NCI-H2081 treated with DMSO at 0.1 percent for 48 hours (cell line): ENCODE measurements at places on chromosomes 16 and 17.

DNA sequence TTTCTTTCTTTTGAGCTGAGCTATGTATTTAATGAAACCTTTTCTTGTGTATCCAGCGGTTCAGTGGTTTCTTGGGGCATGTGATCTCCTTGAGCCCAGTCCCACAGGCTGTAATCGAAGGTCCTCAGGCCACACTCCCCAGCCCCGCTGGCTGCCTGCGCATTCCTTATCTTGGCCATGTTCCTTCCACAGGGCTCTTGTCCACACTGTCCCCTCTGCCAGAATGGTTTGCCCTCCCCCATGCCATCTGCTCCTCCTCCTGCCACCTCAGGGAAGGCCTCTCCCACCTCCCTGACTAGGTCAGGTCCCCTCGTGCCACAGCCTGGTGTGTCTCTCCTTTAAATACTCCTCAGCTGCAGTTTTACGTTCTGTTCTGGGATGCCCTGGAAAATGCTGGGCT is 12.1 kb upstream of the NLRC5 start:
- DNase-seq = no peak

GRCh38 chr17:2051061-2051932 is 3.6 kb upstream of the HIC1 start:
- no peak for DNase-seq

DNA sequence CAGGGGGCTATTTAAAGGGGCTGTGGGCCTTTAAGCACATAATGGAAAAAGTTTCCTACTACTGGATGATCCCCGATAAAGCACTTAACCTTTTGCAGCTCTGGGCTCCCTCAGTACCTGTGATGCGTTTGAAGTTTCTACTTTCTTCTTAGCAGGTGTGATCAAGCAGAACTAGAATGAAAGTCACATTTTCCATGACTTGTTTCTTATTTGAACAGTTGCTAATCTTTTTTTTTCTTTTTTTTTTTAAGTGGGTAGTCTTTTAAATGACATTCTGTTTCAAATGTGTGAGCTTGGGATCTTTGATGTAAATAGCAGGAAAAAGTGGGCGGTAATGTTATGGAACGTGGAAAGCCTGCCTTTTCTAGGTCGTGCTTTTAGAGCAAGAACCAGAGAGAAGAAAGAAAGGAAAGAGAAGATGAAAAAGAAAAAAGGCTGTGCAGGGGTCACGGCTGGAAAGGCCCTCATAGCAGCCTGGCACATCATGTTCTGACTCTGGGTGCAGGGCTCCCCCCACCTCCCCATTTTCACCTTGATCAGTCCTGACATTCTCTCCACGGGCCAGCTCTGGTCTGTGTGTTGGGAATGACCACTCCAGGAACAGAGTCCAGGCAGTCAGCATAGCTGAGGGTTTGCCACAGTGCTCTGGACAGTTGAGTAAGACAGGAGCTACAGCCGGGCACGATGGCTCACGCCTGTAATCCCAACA is 150.6 kb downstream of the CLEC16A start:
- DNase-seq = no peak

DNA sequence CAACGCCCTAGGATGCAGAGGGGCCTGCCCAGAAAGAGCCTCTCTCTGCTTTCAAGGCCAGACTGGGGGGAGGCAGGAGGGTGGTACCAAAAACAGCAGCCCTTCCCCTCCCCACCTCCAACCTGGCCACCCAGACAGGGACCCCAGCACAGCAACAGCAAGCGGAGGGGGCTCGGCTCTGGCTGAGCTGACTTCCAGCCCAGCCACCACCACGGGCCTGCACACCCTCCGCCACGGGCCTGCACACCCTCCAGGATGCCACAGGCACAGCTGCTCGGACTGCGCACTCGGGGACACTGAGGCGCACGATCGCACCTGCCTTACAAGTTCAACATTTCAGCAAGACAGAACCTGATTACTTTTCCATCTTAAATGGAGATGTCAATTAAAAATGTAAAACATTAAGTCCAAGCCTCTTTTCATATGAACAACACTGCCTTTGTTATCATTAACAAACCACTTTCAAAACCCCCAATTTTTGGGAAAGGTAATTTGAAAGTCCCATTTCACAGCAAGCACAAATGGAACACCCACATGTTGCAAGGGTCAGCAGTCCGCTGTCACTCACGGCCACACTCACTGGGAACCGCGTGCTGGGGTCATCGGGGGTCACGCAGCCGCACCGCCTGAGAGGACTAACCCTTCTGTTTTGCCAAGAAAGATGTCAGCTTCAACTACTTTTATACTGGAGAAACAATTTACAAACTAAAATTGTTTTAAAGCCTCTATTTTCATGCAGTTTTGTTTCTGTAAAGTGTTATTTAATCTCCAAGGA is 76.4 kb downstream of the ANKRD11 start:
- DNase-seq = no peak

DNA sequence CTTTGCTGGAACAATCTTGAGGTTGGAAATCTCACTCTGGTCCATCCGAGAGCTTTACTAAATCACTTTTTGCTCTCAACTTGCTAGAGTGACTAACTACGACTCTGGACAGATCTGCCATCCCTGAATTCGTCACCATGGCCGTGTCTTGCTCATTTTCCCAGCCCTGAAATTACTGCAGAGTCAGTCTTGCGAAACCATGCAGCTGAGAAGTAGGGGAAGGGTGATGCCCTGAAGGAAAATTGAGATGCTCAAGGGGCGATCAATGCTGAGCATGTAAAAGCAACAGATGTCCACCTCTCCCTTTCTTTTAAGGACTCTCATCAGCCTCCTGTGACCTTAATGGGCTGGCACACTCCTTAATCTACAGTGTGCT is 18.8 kb downstream of the PCTP start:
- DNase-seq = no peak

DNA sequence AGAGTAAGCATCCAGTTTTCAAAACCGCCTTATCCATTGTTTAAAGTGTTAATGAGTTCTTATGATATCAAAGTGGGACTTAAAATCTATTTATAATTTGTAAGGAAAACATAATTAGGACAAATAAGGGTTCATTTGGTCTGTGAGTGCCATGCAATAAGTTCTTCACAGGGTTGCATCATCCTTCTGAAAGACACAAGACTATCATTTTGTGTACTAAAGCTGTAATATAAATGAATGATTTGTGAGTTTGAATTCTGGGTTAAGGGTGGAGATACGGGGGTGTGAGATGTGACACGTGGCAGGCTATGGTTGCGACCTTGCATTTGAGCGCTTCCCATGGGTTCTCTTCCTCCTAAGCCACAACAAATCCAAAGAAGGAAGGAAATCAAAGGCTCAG is 6.8 kb downstream of the GAN start:
- no peak for DNase-seq

GRCh38 chr16:56684926-56685590 is 2.8 kb downstream of the MT1X start:
- no peak for DNase-seq

- no peak for DNase-seq
Measured at GRCh38 chr17:66767154-66767933, 67.6 kb upstream of the CACNG5 start.

DNA sequence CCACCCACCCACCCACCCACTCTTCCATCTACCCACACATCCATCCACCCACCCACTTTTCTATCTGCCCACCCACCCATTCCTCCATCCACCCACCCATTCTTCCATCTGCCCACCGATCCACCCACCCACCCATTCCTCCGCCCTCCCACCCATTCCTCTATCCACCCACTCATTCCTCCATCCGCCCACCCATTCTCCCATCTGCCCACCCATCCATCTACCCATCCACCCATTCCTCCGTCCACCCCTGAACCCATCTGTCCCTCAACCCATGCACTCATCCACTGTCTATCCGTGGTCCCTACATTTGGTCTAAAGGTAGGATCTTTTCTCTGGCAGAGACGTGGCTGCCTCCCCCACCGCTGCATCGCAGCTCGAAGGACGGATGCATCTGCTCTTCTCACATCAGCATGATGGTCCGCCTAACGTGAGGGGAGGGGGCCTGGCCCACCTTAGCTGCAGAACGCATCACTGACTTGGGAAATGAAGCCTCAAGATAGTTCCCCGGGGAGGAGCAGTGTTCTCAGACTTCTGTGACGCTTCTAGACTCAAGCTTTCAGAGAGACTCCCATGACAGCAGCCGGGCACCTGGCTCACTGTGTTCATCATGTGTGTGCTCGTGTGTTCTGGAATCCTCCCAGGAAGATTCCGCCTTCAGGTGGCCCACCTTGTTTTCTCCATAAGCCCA is 17.2 kb upstream of the GSE1 start:
- no peak for DNase-seq

DNA sequence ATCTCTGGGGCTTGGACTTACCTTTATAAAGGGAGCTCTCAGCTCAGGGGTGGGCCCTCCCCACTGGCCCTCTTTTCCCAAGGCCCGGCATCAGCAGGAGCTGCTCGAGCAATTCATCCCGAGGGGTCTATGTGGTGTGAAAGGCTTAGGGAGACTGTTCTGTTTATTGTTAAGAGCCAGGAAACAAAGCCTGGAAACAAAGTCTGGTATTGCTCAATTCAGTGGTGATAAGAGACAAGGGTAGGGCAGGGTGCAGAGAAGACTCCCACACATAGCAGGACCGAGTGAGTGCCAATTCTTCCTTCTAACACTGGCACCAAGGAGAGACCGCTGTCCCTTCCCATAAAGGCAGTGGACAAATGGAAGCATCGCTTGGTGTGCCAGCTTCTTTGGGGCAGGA is 750.7 kb downstream of the KCNJ18 start:
- no peak for DNase-seq

GRCh38 chr17:50905460-50905803 is 39.3 kb upstream of the TOB1 start:
- peak; percentile 57 for DNase-seq

GRCh38 chr17:76383546-76384221 is 725 bp upstream of the SPHK1 start:
- no peak for DNase-seq

- DNase-seq = no peak
Measured at GRCh38 chr17:10094797-10095196, 103.6 kb downstream of the GAS7 start.

DNA sequence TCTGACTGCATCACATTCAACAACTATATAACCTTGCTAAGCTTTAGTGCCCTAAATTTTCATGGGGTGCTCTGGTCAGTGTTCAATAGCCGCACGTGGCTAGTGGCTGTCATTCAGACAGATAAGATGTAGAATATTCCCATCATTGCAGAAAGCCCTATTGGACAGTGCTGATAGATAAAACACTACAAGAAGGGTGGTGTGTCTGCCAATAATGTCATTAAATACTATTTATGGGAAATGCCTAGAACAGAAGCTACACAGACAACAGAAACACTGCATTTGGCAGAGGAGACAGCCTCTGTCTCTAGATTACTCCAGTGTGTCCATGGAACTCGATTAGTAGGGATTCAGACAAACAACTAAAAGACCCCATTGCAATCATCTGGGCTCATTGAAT is 28.4 kb upstream of the PMP22 start:
- DNase-seq = no peak

- no peak for DNase-seq
Measured at GRCh38 chr16:67936880-67937605, 393 bp upstream of the PSMB10 start.

GRCh38 chr17:61159221-61159814 is 240.3 kb upstream of the TBX2 start:
- no peak for DNase-seq

GRCh38 chr17:48021934-48022333 is 15.7 kb downstream of the COPZ2 start:
- no peak for DNase-seq

DNA sequence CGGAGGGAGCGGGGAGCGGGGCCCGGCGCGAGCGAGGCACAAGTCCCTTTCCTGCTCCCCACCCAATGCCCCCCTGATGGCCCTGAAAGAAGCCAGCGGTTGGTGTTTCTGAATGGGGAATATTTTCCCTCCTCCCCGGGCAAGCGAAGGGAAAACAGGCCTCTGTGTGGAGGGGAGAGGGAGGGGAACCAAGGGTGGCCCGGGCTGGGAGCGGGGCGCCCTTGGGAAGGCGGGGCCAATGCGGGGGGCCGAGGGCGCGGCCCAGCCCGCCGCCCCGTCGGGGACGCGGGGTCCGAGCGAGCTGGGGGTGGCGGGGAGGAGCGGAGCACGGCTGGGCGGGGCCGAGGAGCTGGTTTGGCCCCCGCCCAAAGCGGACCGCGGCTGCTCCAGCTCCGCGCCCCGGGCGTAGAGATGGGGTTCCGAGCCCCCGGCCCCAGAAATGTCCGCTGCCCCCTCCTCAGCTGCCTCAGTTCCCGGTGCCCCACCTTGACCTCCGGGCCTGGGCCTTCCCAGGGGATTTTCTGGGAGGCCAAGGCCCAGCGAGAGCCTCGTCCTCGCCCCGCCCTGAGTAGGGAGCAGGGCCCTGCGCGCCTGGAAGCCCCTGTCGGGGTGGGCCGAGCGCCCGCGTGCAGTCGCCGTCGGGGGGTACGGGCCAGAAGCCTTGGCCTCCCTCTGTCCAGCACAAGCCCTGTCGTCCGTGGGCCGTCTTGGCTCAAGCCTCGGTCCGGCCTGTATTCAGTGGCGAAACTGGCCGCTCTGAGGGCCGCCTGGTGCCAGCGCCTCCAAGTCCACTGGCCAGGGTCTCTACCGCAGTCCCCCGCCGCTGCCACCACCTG is 3.9 kb upstream of the HEXIM1 start:
- no peak for DNase-seq

DNA sequence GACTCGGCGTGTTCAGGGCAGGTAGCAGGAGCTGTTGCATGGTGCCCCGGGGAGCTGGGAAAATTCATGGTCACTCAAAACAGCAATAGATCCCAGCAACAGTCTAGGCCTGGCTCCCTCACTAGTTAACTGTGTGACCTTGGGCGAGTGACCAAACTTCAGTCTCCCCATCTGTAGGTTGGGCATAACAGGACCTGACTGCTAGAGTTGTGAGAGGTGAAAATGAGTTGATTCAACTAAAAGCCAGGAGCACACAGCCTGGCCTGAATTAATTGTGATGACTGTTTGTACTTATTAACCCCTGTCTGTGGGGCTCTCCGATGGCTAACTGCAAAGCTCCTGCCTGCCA is 306.9 kb downstream of the SOX9 start:
- DNase-seq = no peak

DNA sequence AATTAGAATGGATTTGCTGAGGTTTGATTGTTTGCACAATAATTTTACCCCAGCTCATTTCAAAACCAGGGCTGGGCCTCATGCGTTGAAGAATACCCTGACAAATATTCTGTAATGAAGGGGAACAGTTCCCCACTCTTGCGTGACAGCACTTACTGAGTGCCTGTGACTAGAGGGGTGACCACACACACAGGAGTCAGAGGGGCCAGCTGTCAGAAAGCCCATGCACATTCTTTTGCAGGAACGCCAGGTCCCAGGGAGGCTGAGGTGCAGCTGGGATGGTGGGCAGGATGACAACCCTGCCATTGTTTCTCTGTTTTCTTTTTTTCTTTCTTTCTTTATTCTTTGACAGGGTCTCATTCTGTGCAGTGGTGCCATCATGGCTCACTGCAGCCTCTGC is 44.6 kb downstream of the SMPD3 start:
- no peak for DNase-seq

DNA sequence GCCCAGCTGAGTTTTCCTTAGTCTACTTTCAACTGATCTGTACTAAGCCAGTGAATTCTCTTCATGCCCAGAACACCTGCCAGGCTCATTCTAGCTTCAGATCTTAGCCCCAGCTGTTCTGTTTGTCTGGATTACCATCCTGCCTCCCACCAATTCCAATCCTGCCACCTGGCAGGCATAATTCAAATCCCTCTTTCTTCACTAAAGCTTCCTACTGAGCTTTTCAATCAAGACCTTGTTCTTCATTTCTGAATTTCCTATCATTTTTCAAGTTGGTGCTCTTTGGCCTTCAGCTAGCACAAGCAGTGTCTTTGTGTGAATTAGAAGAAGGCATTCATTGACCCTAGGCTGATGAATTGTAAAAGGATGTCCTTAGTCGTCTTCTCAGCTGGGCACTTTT is 357.6 kb downstream of the UTP18 start:
- DNase-seq = no peak

- DNase-seq = no peak
Measured at GRCh38 chr17:77444628-77444983, 303.8 kb downstream of the SEC14L1 start.
